Caco-2 (cell line): ENCODE measurements at places on chromosomes 7 and 10.

DNA sequence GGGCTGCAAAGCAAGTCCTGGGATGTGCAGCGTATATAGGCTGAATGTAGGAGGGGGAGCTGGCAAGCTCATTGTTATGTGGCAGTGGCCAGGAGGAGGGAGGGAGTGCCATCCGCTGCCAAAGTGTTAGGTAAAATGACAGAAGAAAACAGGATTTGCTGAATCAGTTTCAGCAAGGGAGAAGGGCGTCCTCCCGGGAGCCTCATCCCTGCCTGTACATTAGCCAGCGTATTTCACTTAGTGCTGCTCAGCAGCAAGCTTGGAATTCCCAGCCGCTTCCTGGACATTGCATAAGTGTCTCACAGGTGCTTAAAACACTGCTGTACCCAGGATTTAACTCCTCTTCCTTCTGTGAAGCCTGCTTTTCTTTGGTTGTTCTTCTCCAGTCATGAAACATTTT is 2.5 kb downstream of the NIPSNAP2 start:
- DNase-seq, result no peak

GRCh38 chr10:105650306-105650705 is 1009.2 kb downstream of the SORCS3 start:
- no peak for DNase-seq

DNA sequence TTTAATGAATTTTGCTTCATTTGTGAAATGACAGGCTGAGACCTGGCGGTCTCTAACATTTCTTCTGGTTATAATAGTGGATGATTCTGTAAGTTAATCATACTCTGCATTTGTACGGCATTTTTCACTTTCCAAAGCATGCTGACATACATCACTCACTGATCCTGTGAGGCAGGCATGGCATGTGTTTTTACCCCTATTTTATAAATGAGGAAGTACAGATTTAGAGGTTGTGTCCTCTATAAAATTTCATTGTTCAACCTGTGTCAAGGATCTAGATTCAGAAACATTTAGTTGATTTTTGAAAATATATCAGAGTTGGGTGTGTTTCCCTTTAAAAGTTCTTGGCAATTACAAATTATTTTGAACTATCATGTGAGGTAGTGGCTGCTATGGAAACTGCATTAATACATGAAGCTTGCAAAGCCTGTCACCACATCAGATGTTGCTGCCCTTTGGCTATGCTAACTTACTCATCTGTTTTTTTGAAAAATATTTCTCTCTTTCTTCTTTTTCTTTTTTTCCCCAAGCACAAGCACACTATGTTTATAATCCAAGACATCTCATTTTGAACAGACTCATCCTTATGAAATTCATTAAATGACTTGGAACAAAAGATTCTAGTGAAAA is 172.7 kb downstream of the GNAI1 start:
- no peak for DNase-seq

- DNase-seq, result no peak
These were observed 14.7 kb downstream of the TMEM236 start for GRCh38 chr10:17766731-17767130.

GRCh38 chr10:16612981-16613355 is 91.3 kb upstream of the C1QL3 start:
- no peak for DNase-seq

- DNase-seq, result no peak
These were observed 150.9 kb upstream of the KLF6 start for GRCh38 chr10:3935933-3936359.

GRCh38 chr7:42493436-42494198 is 256.6 kb upstream of the GLI3 start:
- peak; percentile 19 for DNase-seq

GRCh38 chr7:28986765-28987110 is 28.6 kb upstream of the TRIL start:
- DNase-seq, result no peak

GRCh38 chr10:62639144-62639543 is 165.4 kb upstream of the ADO start:
- DNase-seq, result no peak

DNA sequence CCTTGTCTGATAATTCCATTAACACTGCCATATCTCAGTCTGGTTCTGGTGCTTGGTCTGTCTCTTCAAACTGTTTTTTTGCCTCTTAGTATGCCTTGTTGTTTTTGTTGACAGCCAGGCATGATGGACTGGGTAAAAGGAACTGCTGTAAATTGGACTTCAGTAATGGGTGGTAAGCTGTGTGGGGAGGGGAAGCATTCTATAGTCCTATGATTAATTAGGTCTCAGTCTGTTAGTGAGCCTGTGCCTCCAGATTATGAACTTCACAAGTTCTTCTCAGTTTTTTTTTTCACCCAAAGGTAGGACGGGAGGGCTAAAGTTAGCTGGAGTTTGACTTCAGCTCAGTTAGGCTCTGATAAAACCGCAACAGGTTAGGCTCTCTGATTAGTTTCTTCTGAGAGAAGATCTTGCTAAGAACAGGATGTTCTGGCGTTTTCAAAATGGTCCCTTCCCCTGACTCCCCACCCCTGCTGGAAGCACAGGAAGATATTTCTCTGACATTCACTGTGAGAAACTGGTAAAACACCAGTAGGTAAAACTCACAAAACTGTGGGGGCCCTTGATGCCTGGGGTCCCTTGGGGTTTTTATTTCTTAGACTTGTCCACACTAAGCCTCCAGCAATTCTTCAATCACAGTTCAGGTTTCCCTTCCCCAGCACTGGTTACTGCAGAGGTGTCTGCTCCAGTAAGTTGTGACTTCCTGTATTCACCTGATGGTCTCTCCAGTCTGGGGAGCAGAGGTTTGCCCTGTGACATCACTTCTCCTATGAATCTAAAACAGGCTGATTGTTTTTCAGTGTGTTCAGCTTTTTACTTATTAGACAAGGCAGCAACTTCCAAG is 43.3 kb upstream of the CCDC71L start:
- no peak for DNase-seq

- DNase-seq, result no peak
These were observed 406.1 kb downstream of the MDFIC start for GRCh38 chr7:115328018-115328417.

- no peak for DNase-seq
These were observed 57.7 kb upstream of the EFCAB10 start for GRCh38 chr7:105638902-105639495.

GRCh38 chr10:96588616-96589419 is 2.0 kb upstream of the TM9SF3 start:
- DNase-seq, result no peak

- DNase-seq, result no peak
These were observed 5.2 kb downstream of the CCNY start for GRCh38 chr10:35341521-35341920.

- DNase-seq, result peak; percentile 79
These were observed 48.0 kb downstream of the CREB3L2 start for GRCh38 chr7:137953665-137954470.

GRCh38 chr7:36131026-36131425 is 22.0 kb upstream of the EEPD1 start:
- no peak for DNase-seq

GRCh38 chr7:157650131-157650631 is 313.4 kb downstream of the DNAJB6 start:
- DNase-seq, result no peak

GRCh38 chr7:29412912-29413311 is 150.7 kb upstream of the PRR15 start:
- DNase-seq, result no peak

DNA sequence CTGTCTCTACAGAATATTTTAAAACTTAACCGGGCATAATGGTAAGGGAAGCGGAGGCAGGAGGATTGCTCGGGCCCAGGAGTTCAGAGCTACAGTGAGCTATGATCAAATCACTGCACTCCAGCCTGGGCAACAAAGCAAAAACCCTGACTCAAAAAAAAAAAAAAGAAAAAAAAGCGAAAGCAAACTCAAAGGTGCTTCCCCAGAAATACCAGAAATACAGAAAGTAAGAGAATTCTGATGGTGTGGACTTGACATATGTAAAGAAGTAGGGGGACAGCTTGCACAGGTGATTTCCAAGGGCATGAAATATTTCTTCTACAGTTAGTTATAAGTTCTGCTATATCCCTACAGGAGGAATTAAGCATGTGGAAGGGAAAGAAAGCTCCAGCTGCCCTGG is 69.7 kb upstream of the APBB1IP start:
- DNase-seq, result no peak

DNA sequence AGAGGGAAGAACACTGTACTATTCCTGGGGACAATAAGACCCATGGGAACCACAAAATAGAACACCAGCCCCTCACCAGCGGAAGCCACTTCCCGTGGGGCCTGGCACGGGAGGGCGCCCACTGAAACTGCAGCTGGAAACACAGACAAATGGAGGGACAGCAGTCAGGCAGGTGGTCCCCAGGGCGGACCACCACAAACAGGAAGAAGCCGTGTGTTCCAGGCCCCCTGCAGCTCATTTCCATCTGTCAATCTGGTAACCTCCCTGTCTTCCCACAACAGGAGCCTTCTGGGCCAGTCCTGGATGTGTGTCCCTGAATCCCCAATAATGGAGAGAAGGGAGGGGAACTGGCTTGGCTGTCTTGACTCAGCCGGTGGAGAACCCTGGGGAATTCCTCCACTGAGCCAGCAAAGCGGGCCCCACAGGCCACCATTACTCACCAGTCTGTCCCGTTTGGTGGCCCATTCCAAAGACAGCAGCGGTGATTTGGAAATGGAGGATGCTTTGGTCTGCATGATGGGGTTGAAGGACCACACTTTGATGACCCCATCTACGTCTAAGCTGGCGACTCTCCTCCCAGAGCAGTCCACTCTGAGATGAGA is 16.7 kb downstream of the WDR91 start:
- no peak for DNase-seq

DNA sequence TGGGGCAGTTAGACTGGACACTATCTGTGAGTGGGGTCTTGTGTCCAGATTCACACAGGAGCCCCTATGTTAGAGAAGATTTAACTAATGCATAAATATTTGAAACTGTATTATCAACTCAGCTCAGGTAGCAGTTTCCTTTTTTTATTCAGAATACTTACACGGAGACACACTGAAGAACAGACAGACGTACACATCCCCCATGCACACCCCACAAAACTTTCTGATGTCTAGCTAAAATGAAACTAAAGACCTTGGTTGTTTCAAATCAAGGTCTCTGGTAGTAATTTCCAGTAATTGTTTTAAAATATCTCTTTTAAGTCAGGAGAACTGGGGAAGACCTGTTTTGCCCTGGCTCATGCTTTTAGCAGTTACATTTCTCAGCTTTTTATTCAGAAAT is 55.7 kb upstream of the PRKCQ start:
- DNase-seq, result no peak

- no peak for DNase-seq
These were observed 61.8 kb downstream of the EEPD1 start for GRCh38 chr7:36214608-36215456.

GRCh38 chr10:121553511-121554264 is 44.6 kb downstream of the FGFR2 start:
- peak; percentile 56 for DNase-seq

- DNase-seq, result no peak
These were observed 113.9 kb downstream of the FZD1 start for GRCh38 chr7:91378131-91378530.

GRCh38 chr10:986137-986825 is 2.0 kb upstream of the GTPBP4 start:
- DNase-seq, result peak; percentile 63

- DNase-seq, result no peak
These were observed 56.0 kb upstream of the GLI3 start for GRCh38 chr7:42292991-42293521.

DNA sequence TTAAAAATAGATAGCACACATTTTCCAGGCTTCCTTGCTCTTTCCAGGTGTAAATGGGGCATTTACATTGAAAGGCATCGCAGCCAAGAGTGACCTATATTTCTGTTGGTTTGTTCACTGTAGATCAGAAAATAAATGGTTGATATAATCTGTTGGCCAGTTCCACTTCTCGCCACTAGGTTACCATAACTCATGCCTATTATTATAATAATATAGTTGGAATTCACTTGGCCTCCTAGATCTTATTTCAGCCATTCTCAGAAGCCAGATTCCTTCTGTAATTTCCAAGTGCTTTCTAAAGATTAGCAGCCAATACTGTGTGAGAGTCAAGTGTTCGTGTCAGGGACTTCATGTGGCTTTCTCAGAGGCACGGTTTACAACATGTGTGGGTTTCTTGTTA is 179.5 kb downstream of the DNAH11 start:
- DNase-seq, result no peak

GRCh38 chr10:23474081-23474480 is 35.2 kb downstream of the OTUD1 start:
- DNase-seq, result no peak

DNA sequence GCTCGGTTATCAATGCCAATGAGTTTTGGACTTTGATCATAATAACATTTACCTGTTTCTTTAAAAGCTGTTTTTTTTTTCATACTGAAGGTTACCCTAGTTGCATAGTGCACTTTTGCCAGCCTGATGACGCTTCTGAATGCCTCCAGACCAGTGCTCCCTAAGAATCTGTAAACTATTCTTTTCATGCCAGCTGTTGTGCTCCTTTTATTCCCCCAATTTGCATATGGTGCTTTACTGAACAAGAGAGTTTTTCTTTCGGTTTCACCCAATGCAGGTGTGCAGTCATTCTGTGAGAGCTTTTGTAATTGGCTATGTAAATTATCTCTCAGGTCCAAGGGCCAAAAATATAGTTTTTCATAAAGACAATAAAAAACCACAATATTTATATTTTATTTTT is 48.1 kb upstream of the GLCCI1 start:
- no peak for DNase-seq

GRCh38 chr10:12707461-12708185 is 293.9 kb downstream of the CCDC3 start:
- DNase-seq, result peak; percentile 70

DNA sequence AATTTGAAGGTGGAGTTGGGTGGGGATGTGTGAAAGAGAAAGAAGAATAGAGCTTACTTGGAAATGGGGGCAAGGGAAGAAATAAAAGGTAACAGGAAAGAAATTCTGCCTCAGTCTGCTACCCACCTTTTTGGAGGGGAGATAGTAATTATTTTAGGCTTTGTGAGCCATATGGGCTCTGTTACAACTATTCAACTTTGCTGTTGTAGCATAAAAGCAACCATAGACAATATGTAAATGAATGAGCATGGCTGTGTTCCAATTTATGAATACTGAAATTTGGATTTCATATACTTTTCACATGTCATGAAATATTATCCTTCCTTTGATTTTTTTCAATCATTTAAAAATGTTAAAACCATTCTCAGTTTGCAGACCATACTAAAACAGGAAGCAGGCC is 176.9 kb downstream of the HPSE2 start:
- DNase-seq, result no peak

GRCh38 chr10:5563991-5564536 is 39.3 kb downstream of the CALML3 start:
- DNase-seq, result peak; percentile 31

- DNase-seq, result no peak
These were observed 24.5 kb downstream of the UMAD1 start for GRCh38 chr7:7665031-7665430.

- no peak for DNase-seq
These were observed 3.8 kb downstream of the GRK5 start for GRCh38 chr10:119211176-119211575.

DNA sequence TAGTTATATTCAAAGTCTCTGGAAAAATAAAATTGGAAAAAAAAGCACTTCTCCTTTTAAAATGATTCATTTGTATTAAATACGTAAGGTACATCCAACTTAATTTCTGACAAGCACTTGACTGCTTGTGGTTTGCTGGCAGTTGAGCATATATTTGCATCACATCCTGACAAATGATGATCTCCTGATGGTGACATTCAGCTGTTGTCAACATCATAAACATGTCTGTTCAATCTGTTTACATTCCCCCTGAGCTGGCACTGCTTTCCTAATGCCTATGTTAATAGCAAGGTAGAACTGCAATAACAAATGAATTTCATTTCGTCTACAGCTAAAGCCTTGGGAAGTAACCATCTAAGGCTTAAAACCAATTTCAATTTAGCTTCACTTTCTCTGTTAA is 24.4 kb downstream of the TSPAN12 start:
- no peak for DNase-seq
